ENCODE measurements at places on chromosomes 7 and 10.

- DNase-seq: no peak
Observed at GRCh38 chr10:97207756-97208346, 22.1 kb upstream of the SLIT1 start.

- no peak for DNase-seq
Observed at GRCh38 chr7:157926107-157926506, 589.3 kb downstream of the DNAJB6 start.

- DNase-seq: no peak
Observed at GRCh38 chr7:82175319-82175718, 268.3 kb downstream of the CACNA2D1 start.

DNA sequence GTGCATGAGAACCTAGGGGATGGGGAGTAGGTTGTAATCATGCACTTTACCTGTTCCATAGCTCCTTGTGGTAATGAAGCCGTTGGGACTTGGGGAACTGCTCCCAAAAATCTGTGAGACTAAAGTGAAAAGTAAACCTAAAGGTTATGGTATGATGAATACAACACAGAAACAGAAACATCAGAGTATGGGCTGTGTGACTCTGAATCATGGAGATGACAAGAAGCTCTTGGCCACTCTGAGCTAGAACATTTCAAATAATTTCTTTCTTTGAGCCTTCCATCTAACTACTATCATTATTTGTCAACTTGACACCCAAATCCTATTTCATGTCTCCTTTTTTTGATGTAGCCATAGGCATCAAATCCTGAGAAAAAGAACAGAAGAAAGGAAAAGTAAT lies 2.9 kb downstream of the CLEC5A start:
- no peak for DNase-seq

DNA sequence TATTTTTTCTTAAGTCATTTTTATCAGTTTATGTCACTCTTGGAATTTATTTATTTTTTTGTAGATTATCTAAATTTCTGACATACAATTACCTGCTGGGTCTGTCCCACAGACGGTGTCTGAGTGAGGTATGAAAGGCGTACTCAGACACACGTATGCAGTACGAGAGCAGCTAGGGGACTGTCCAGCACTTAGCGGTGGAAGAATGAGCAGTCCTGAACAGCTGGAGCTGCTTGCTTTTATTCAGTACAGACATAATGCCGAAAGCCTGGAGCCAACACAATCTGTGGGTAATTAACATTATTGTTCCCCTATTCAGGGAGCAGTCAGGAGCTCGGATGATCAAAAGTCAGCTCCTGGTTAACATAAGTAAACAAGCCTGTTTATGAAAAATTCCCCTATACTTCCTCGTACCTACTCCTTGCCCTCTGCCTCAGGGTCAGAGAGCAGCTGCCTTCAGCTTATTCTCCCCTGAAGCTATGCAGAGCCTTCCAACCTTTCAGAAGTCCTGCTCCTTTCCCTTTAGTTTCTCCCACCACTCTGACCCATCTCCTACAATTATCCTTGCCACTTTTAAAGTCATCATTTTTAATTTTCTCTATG lies 488.0 kb upstream of the POM121L12 start:
- no peak for DNase-seq

GRCh38 chr7:46957195-46957594 lies 624.7 kb downstream of the TNS3 start:
- DNase-seq: no peak

DNA sequence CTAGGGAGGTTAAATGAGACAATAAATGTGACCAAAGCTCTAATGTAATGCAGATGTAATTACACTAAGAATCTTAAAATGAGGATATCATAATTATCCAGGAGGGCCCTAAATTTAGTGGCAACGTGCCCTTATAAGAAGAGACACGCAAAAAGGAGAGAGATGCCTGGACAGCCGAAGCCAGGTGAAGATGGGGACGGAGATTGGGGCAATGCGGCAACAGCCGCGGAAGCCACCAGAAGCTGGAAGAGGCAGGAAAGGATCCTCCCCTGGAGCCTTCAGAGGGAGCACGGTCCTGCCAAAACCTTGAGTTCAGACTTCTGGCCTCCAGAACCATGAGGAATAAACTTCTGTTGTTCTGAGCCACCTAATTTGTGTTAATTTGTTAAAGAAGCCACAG lies 25.3 kb upstream of the C10orf71 start:
- DNase-seq: no peak

GRCh38 chr10:21352886-21353285 lies 172.6 kb downstream of the SKIDA1 start:
- no peak for DNase-seq

DNA sequence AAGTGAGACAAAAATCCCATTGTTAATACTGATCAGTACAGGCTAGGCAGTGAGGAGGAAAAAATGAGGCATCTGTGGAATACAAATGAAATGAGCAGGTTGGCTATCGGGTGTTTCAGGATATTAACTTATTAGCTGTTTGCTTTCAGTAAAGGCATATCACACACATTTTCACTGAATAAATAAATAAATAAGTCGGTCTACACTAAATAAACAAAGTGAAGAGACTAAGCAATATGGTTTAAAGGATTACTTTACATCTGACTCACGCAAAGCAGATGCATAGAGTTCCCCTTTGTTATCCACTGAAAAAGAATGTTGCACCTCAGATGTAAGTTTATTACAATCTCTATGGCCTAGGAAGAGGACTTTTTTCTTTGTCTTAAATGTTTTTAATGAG lies 6.3 kb upstream of the SEMA3A start:
- no peak for DNase-seq

DNA sequence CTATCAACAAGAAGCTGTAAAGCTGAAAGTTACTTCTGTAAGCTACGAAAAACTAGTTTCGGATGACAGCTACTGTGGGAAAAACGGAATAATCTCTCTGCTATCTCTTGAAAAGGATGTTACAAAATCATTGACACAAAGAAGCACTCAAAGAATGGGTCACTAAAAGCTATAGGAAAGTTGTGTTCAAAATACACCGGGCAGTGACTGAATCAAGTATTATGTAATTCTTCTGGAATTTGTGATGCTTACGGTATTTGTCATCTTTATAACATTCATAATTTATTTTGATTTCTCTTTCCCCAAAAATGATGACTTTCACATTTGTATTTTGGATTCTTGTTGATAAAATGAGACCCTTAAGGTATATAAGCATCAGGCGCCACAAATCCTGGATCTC lies 112.1 kb upstream of the KLF6 start:
- no peak for DNase-seq

- no peak for DNase-seq
Observed at GRCh38 chr10:25101461-25102146, 73.2 kb upstream of the GPR158 start.

- DNase-seq: no peak
Observed at GRCh38 chr10:70621503-70622078, 19.1 kb upstream of the PRF1 start.

DNA sequence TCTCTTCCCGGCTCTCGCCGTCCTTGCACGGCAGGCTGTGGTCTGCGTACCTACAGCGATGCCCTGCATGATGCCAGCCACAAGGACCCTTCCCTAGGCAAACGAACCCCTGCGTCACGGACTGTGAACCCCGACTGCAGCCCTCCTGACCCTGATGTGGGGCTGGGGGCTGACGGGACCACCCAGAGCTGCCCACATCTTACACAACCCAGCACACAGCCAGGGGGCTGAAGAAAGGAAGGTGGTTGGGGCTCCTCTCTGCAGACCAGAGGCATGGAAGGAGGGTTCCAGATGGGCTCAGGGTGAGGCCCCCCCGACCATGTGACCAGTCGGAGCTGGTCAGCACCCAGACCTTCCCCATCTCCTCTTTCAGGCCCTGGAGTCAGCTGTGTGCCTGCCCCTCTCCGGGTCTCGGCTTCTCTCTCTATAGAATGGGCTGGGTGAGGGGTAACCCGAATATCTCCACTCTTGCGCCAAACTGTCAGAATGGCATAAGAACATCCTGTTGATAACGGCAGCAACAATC lies 41.4 kb downstream of the EBF3 start:
- no peak for DNase-seq

- DNase-seq: no peak
Observed at GRCh38 chr7:26863518-26864308, 677 bp downstream of the SKAP2 start.

DNA sequence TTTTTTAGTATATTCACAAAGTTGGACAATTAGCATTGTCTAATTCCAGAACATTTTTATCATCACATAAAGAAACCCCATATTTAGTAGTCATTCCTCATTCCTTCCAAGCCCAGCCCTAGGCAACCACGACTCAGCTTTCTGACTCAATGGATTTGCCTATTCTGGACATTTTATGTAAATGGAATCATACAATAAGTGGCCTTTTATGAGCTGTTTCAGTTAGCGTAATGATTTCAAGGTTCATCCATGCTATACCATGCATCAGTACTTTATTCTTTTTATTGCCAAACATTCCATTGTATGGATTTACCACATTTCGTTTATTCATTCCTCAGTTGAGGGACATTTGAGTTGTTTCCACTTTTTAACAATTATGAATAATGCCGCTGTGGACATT lies 249.2 kb downstream of the DYNC1I1 start:
- DNase-seq: no peak
